B cell (primary cell): ENCODE measurements at places on chromosomes 4 and X. TPM values are rescaled to one million over a fixed set of nuclear protein-coding genes. Genes with fewer than 3 reads are reported as not detected.

The PNCK gene
- 0.99 TPM in 1 of 2 replicates, not detected in the other for total RNA-seq

The HELT gene
- not detected in 2 replicates for total RNA-seq

The AWAT2 gene
- not detected in 2 replicates for total RNA-seq

The TMPRSS11B gene
- not detected in 2 replicates for total RNA-seq

The FHIP1A gene
- total RNA-seq = 0.46 and 0.76 TPM in 2 replicates

The SERTM2 gene
- total RNA-seq = not detected in 2 replicates

The HTN1 gene
- total RNA-seq = not detected in 2 replicates

The PLS3 gene
- not detected in 2 replicates for total RNA-seq

The FAM149A gene
- total RNA-seq = not detected in 2 replicates

The XK gene
- total RNA-seq = 0.30 and 0.34 TPM in 2 replicates

The PCGF3 gene
- 83.4 and 90.3 TPM in 2 replicates for total RNA-seq

The CT47B1 gene
- not detected in 2 replicates for total RNA-seq

The SMIM31 gene
- not detected in 2 replicates for total RNA-seq

The GLRA2 gene
- total RNA-seq = not detected in 2 replicates

The NUP62CL gene
- total RNA-seq = 3.2 and 3.3 TPM in 2 replicates

The FATE1 gene
- not detected in 2 replicates for total RNA-seq
